T follicular helper cell (primary cell): ENCODE measurements at places on chromosomes 5 and 9.

GRCh38 chr5:136208916-136209315 is 16.0 kb upstream of the SMIM32 start:
- no peak for DNase-seq

GRCh38 chr5:115124741-115125140 is 45.0 kb downstream of the TRIM36 start:
- no peak for DNase-seq

GRCh38 chr9:90915693-90916092 is 114.1 kb downstream of the SYK start:
- no peak for DNase-seq

GRCh38 chr5:144484124-144484897 is 313.6 kb downstream of the KCTD16 start:
- DNase-seq: no peak

DNA sequence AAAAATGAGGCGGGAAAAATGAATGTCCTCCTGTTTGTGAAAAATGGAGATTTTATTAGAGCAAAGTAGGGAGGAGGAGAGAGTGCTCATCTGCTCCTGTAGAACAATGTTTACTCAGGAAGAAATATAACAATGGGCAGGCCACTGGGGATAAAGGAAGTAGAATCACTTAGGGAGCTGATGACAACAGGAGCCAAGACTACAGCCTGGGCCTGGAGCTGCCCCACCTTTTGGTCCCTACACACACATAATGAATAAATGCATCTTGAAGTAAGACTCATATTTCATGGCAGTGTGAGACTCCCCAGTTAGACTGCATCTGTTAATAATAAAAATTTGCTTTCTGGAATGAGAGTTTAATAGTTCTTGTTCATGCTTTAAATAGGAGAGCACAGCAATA is 1939.8 kb downstream of the EFNA5 start:
- no peak for DNase-seq

- DNase-seq: no peak
These were observed 407.0 kb upstream of the GRAMD2B start for GRCh38 chr5:126016256-126016655.

DNA sequence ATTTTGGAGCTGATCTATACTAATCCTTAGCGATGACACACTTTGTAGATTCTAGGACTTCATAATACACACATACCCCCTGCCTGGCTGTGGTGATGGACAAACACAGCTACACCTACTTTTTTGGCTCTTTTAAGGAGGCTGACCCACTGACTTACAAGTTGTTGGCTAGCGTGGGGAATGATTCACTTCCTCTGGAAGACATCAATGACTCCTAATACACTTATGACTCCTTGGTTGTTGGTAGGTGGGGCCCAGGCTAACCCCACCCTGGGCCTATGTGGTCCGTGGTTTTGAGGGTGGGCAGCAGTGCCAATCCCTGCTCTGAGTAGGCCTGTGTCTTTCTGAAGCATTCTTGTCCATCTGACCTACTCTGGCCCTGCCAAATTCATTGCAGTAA is 144.4 kb downstream of the SLC12A2 start:
- DNase-seq: no peak

- no peak for DNase-seq
These were observed 737 bp downstream of the SLC1A3 start for GRCh38 chr5:36607114-36607571.

GRCh38 chr5:12330381-12330780 is 426.1 kb upstream of the CTNND2 start:
- no peak for DNase-seq

GRCh38 chr5:76305269-76305668 is 97.8 kb upstream of the IQGAP2 start:
- DNase-seq: no peak

DNA sequence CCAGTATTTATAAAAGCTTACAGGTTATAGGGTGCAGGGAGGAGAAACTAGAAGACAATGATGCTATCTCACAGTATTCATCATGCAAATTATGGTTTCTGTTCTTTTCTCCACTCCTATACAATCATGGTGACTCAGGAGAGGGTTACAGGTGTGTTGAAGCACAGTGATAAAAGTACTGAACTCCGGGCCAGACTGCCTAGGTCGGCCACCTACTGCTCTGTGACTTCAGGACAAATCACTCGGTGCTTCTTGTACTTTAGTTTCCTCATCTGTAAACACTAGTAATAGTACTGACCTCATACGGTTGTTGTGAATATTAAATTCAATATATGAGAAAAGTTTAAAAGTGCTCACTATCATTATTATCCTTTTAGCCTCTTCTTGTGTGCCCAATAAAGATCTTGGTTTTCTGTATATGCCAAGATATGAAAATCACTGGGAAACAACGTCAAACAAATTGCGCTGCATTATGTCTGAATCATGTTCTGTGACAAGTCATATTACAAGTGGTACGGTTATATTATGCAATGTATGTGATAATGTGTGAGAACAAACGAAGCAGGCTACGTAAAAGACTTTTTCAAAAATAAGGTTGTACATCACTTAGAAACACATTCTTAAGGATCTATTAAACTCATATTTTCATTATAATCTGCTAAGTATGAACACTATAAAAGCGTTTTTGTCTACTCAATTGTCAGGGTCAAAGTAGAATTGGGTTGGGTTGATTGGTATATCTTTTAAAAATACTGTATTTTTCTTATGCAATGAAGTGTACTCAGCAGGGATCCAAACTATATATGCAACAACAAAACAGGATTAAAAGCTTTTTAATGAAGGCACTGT is 153.3 kb downstream of the EFNA5 start:
- no peak for DNase-seq

- DNase-seq: no peak
These were observed 417 bp downstream of the GABBR2 start for GRCh38 chr9:98708103-98708932.
